ENCODE measurements at places on chromosomes 12 and 14.

DNA sequence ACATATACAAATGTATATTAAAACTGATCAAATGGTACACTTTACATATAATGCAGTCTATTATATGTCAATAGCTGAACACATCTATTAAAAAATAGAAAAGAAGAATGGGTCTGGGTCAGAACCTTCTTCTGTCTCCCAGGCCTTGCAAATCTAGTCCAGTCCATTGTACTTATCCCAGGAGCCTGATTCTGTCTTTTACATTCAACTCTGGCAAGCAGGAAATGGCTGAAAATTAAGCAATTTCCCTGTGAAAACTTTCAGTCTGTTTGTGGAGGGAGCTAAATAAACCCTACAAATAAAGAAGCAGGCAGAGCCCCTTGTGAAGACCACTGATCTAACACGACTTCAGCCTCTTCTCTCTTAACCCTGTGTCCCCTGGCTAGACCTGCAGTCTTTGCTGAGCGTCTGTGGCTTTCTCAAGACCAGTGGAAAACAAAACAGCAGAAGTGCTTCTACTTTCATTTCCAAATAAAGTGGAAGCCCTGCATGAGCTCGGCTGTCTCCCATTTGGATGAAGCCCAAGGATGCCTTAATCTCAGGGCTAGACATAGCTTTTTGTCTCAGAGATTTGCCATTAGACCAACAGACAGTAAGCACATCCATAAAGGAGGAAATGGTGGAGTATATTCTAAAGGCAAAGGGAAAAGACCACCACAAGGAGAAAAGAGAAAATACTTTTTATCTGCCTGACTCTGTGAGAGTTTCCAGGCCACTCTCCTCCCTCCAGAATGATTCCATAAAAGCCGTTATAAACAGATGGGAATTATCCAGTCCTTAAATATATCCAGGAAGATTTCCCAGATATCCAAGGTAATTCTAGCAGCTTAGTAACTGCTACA, 48.2 kb downstream of the CRACR2A start:
- no peak for DNase-seq

DNA sequence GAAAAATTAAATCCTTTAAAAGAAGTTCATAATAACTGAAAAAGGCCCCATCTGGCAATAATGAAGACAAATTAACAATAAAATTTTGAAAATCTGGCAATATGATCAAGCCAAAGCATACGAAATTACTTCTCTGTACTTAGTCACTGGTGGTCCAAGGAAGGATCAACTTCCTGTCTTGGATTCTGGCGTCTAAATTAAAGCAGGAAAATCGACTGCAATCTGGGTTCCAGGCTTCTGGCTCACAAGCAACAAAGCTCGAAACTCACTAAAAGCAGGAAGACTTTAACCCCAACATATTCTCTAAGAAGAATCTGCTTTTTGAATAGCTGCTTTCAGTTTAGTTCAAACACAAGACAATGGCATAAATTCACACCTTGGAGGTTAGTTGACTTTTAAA, 49.7 kb downstream of the LRIG3 start:
- no peak for DNase-seq

- no peak for DNase-seq
Measured at GRCh38 chr14:64979336-64980074, 7.2 kb upstream of the FNTB start.

- no peak for DNase-seq
Measured at GRCh38 chr14:91063119-91063518, 2.7 kb upstream of the RPS6KA5 start.

GRCh38 chr12:116136340-116136739, 141.2 kb downstream of the MED13L start:
- no peak for DNase-seq

GRCh38 chr14:90785876-90786450, 30.3 kb downstream of the TTC7B start:
- DNase-seq = no peak

DNA sequence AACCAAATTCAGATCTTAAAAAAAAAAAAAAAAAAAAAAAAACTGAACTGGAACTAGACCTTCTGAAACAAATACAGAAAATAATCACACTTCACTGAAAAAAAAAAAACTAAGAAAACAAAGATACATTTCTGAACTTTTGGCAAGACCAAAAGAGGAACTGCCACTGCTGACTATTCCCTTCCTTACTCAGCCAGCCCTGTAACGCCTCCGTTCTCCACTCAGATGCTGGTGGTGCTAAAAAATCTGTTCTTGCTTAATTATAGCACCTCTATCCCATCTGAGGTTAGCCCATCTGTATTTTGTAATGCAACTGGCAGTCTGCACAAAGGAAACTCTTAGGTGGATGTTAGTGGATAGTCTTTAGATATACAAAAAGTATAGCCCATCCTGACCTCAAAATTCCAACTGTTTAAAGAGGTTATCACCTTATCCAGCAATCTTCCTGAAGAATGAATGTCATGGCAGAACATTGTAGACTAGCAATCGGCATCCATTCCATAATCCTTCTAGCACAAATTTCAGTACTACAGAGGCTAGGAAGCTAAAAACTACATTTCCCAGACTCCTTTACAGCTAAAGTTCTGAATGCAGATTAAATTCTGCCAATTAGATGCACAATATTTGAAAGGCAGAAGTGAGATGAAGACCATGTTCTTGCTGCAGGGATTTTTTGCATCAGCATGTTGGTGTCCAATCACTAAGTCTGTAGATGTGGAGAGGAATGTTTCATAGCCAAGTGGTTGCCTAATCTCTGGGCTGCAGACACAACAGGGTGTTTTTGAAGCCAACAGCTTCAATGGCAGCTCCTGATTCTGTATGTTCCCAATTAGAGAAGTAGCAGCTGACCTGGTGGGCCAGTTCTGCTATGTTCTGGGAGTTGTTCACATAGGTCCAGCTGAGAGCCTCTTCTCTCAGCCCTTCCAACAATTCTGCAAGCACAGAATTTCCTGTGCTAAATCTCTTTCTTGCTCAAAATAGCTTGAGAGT, 5.7 kb downstream of the MAP3K9 start:
- DNase-seq = no peak

DNA sequence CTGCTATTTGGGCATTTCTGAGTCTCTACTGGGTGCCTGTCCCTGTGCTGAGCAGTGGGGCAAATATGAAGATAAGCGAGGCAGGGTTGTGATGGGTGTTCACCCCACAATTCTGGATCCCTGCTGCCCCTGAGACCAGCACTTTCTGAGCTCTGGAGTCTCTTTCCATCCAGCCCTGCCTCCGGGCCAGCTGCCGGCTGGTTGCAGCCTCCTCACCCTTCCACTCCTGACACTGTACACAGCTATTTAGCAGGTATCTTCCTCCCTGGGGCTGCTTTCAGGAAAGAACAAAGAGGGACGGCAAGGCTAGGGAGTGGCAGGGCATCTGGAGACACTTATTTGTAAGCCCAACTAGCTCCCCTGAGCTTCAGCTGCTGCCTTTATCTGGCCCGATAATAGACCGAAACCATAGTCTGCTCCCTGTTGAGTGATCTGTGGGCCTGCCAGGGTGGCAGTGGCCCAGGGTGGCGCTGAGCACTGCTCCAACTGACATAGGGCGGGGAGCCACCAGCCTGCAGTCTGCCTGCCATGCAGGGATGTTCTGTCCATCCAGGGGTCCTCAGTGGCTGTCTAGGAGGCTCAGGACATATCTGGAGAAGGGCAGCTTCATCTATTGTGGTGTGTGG, 7.6 kb upstream of the KRT80 start:
- DNase-seq = no peak

- no peak for DNase-seq
Measured at GRCh38 chr12:79233341-79233781, 368.8 kb downstream of the SYT1 start.

DNA sequence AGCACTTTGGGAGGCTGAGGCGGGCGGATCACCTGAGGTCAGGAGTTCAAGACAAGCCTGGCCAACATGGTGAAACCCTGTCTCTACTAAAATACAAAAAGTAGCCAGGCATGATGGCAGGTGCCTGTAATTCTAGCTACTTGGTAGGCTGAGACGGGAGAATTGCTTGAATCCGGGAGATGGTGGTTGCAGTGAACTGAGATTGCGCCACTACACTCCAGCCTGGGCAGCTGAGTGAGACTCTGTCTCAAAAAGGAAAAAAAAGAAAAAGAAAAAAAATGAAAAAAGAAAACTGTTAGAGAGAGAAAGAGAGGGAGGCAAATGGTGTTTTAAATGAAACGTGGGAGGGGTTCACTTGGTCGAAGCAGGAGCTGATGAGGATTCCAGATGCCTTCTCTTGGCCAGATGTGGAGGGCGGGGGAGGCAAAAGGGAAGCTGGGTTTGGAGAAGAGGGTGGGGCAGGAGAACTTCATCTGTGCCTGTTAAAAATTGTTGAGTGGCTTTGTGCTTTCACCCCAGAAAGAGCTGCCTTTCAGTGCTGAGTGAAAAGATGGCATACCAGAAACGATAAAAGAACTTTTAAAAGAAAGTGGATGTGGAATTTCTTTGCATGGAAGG, 1.1 kb downstream of the EMP1 start:
- DNase-seq = no peak

DNA sequence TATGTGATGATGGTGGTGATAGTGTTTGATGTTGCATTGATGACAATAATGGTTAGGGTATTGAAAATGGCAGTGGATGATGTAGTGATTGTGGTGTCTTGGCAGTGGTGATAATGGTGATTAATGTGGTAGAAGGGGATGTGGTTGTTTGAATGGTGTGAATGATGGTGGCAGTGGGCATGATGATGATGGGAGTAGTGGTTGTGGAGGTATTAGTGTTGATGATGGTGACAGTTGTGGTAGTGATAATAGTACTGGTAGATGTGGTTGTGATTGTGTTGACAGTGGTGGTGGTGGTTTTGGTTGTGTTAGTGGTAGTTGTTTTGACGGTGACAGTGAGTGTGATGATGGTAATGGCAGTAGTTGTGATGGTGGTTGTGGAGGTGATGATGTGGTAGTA, 1049.0 kb downstream of the VRK1 start:
- DNase-seq = no peak

GRCh38 chr12:109710747-109711595, 2.7 kb upstream of the FAM222A start:
- no peak for DNase-seq

GRCh38 chr14:101889366-101889765, 75.0 kb upstream of the DYNC1H1 start:
- no peak for DNase-seq

DNA sequence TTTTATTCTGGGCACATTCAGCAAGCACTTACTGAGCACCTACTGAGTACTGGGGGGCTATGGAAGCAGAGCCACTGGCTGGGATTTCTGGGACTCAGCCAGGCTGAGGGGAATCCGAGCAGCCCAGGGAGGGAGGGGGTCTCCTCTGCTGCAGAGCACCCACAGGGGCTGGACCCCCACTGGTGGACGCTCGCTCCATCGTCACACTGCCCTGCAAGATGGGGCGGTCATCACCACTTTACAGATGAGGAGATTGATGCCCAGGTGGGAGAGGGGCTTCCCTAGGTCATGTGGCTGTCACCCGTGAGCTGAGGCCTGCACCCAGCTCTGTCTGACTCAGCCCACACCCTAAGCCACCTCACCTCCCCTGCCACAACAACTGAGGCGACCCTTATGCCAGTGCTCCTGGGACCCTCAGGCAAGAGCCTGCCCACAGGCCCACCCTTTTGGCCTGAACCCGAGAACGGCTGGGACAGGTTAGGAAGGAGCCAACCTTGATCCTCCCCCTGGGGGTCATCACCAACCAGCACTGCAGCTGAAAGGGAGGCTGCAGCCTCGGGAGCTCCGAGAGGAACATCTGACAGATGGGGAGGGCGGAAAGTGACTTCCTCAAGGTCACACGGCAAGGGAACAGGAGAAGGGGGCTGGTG, 74.4 kb downstream of the SERPINA3 start:
- DNase-seq = no peak

GRCh38 chr14:90593254-90594040, 196.6 kb downstream of the CALM1 start:
- no peak for DNase-seq

- no peak for DNase-seq
Measured at GRCh38 chr14:68573126-68573525, 219.7 kb downstream of the ZFP36L1 start.

DNA sequence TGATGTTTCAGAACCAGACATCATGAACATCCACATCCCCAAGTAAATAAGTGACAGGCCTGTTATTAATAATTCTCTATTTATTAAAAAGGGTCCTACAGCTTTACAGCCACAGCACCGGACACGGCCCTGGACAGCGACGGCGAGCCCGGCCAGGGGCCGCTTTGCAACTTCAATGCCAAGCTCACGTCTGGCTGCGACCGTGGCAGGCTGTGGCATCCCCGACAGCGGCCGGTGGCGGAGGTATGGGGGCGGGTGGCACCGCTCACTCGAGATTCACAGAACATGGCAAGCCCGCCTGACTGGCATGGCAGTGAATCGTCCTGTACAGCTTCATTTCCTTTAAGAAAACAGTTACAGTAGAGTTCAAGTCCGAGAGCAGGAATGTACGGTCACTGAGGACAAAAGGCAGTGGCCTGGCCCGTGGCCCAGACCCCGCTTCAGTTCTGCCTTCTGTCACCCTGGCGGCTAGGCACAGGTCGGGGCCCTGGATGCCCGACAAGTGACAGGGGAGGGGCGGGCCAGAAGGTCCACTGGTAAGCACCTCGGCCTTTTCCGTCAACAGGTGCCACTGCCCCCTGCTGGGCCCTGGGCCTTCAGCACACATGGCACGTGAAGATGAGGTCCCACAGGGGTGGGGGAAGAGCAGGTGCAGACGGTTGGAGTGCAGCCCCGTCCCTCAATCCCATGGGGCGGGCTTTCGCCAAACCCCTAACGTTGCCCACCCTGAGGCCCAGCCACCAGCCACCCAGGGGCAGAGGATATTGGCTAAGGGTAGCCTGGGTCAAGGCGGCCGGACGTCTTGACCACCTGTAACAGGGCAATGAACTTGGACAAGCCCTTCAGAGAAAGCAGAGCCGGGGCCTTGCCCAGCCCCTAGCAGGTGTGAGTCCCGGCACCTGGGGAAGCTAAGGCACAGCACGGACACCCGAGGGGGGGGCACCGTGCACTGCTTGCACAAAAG, 30.3 kb downstream of the HIP1R start:
- no peak for DNase-seq

DNA sequence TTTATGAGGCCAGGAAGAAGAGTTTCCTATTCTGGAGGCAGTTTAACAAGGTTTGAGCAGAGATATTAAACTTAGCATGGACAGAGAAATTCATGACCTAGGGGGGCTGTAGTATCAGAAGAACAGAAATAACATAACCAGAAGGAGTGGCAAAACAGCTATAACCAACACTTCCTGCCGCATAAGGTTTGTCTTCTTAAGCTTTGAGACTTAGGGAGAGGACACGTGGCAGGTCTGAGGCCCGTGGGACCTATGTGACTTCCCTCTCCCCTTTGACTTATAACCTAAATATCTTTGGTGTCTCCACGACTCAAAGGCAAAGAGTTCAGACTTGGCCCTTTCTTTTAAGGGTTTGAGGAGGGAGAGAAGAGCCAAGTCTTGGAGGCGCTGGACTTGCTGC, 119.1 kb upstream of the PZP start:
- DNase-seq = no peak

- no peak for DNase-seq
Measured at GRCh38 chr12:24911271-24911791, 37.6 kb downstream of the BCAT1 start.
